ENCODE measurements at places on chromosomes 13 and 19.

GRCh38 chr13:108195146-108195545 lies 20.2 kb downstream of the LIG4 start:
- DNase-seq: no peak

DNA sequence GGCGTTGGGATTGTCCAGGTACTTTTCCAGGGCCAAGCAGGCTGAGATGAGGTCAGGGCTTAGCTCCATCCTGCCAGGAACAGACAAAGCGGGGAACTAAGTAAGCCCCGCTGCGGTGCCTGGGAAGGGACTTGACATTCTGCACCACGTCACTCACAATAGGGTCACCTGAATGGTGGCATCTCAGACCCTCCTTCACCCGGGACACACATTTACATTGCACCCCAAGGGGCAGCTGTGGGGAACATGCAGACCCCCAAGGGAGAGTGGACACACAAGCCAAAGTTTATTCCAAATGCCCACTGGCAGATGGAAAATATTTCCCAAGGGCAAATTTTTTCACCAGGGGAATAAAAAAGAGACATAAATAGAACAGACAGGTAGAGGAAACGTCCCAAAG lies 20.3 kb upstream of the SPC24 start:
- DNase-seq: no peak

GRCh38 chr19:51107406-51108065 lies 673 bp downstream of the CTU1 start:
- DNase-seq: no peak

DNA sequence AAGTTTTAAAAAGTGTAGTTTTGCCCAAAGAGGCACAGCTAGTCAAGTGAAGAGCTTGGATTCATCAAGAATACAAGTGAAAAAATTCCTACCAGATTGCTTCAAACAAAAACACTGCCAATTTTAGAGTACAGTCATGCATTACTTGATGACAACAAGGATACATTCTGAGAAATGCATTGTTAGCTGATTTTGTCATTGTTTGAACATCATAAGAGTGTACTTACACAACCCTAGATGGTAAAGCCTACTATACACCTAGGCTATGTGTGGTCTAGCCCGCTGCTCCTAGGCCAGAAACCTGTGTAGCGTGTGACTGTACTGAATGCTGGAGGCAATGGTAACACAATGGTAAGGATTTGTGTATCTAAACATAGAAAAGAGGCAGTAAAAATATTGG lies 41.1 kb downstream of the TMTC4 start:
- DNase-seq: no peak

GRCh38 chr19:3357271-3357991 lies 9.0 kb upstream of the NFIC start:
- peak; percentile 72 for DNase-seq

DNA sequence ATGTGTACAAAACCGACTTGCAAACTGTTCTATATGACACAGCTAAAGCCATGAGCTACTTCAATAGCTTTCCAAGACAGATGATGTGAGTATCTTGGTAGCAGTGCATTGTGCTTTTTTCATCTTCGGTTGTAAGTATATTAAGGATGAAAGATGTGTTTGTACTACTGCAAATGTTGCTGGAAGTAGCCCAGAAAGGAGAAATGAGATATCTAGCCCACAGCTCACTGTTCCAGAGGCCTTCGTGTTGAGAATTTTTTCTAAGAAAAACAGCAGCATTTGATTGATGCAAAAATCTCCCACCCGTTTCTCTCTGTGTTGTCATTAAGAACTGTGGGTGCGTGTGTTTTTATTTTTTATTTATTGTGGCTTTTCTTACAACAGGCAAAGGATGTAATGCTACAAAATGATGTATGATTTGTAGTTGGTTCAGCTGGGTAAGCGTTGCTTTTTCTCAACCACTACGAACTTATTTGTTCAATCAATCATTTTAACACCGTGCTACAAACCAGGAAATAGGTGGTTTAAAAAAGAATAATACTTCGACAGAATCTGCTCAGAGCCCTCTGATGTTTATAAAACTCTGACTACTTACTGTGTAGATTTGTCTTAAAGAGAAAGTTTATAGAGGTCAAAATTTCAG lies 41.6 kb upstream of the RFC3 start:
- DNase-seq: no peak

- DNase-seq: no peak
Measured at GRCh38 chr13:80379245-80379644, 38.3 kb upstream of the SPRY2 start.

- DNase-seq: no peak
Measured at GRCh38 chr19:22257381-22257780, 28.9 kb upstream of the ZNF729 start.

- no peak for DNase-seq
Measured at GRCh38 chr13:20222553-20222952, 9.6 kb downstream of the GJB6 start.

DNA sequence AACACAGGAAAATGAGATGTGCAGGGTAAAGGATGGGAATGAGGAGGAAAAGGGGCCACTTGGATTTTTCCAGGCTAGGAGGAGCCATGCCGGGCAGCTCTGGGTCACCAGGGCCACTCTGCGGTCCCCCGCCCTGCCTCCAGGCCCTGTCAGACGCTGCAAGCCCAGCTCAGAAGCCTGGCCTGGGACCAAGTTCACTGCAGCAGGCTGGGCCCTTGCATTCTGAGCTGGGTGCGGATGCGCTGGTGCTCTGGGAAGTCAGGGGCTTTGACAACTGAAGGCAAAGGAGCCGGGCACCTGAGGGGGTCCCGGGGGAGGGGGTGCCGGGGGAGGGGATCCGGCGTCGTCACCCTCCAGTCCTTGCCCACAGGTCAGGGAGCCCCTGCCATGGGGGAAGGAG lies 77.5 kb downstream of the WTIP start:
- no peak for DNase-seq

GRCh38 chr13:90622541-90622940 lies 724.9 kb upstream of the MIR17HG start:
- DNase-seq: no peak

GRCh38 chr13:104854698-104855097 lies 1680.8 kb downstream of the EFNB2 start:
- DNase-seq: no peak

DNA sequence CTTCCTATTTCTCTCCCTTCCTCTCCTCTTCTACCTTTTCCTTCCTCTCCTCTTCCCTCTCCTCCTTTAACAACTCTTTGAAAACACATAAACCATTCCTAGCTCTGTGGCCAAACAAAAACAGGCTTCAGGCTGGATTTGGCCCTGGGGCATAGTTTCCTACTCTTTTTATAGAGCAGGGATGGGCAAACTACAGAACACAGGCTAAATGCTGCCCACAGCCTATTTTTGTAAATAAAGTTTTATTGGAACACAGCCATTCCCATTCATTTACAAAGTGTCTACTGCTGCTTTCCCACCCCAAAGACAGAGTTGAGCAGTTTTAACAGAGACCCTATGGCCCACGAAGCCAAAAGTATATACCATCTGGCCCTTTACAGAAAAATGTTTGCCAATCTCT lies 35.4 kb downstream of the LHFPL6 start:
- DNase-seq: no peak

DNA sequence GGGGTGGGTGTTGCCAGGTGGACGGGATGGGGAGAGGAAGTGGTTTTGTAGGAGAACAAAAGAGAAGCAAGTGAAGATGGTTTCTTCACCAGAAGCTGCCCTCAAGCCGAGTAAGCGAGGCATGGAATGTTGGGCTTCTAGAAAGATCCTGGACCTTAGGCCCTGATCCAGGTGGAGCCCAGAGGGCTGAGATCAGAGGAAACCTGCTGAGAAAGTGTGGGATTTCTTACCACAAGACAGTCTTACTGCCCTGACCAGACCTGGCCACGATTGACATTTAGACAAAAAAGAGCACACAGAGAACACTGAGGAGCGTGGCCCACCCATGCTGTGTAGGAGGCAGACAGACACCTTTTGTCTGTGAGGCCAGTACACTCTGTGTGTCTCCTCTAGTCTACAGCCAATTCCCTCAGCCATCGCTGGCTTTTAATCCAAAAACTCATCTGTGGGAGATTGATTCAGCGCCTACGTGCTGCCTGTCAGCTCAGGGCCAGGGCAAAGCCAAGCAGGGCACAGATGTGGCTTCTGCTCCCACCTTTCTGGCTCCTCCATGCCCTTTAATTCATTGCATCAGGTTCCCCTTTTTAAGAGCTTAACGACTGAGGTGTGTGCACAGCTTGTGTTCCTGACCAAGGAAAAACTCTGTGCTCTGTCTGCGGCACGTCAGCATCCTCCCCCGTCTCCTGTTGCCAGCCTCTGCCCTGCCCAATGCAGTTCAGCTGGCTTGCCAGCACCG lies 123.3 kb downstream of the AKAP11 start:
- no peak for DNase-seq

DNA sequence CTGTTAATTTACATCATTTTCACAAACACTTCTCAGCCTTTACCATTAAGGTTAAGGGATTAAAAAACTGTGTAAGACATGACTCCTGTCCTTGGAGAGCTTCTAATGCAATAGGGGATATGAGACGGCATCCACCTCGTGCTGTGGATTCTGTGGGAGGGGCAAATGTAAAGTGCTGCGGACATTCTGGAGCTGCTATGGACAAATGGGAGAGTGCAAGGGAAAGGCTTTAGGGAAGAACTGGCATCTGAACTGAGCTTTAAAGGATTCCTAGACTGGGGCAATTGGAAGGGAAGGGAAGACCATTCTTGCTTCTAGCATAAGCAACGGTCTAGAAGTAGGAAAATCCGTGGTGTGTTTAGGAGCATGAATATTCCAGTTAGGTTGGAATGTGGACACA lies 31.4 kb downstream of the CDADC1 start:
- DNase-seq: no peak

GRCh38 chr19:9793071-9793591 lies 24.6 kb upstream of the ZNF846 start:
- DNase-seq: peak; percentile 49

- no peak for DNase-seq
Measured at GRCh38 chr19:12833418-12833737, 1.0 kb downstream of the RTBDN start.

DNA sequence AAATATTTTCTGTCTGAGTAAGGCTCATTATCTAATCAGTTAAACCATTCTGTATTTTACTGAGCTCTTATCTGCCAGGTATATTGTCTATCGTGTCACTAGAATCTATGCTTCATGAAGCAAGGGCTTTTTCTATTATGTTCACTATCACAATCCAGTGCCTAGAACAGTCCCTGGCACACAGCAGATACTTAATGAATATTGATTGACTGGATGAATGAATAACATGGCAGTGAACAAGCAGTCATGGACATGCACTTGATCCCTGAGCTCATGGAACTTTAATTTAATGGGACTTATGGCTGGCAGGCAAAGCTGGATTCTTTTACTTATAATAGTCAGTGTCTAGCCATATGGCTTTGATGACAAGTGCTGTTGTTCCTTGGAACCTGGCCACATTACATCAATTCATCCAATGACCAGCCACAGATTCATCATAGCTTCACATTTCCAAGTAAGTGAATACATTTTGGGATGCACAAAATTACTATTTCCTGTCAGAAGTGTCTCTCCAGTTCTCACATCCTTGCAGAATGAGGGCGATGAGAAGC lies 214.8 kb downstream of the COG6 start:
- DNase-seq: no peak

- DNase-seq: no peak
Measured at GRCh38 chr19:27909185-27909840, 1303.6 kb downstream of the UQCRFS1 start.

- no peak for DNase-seq
Measured at GRCh38 chr13:50114961-50115360, 99.7 kb downstream of the KCNRG start.

DNA sequence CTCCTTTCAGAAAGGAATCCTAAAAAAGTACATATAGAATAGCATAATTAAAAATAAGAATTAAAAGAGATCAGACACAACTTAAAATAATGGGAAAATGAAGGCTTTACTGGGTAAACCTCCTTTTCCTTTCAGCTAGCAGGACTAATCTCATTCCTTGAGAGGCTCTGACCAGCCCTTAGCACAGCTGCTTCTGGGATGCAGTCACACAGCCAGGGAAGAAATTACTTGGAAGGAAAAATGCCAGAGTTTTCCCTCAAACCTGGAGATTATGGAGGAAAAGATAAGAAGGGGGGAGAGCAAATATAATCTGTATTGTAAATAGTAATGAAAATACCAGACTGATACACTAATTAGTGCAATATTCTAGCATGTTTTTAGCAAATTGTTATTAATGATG lies 91.8 kb downstream of the LRCH1 start:
- no peak for DNase-seq

GRCh38 chr13:46951516-46951915 lies 54.7 kb upstream of the HTR2A start:
- no peak for DNase-seq

- DNase-seq: no peak
Measured at GRCh38 chr19:23002690-23003422, at the start of gene ZNF728. ZNF728 (minus strand) TSS chr19:23003176; CDS start chr19:23003030, 146 bp downstream.

DNA sequence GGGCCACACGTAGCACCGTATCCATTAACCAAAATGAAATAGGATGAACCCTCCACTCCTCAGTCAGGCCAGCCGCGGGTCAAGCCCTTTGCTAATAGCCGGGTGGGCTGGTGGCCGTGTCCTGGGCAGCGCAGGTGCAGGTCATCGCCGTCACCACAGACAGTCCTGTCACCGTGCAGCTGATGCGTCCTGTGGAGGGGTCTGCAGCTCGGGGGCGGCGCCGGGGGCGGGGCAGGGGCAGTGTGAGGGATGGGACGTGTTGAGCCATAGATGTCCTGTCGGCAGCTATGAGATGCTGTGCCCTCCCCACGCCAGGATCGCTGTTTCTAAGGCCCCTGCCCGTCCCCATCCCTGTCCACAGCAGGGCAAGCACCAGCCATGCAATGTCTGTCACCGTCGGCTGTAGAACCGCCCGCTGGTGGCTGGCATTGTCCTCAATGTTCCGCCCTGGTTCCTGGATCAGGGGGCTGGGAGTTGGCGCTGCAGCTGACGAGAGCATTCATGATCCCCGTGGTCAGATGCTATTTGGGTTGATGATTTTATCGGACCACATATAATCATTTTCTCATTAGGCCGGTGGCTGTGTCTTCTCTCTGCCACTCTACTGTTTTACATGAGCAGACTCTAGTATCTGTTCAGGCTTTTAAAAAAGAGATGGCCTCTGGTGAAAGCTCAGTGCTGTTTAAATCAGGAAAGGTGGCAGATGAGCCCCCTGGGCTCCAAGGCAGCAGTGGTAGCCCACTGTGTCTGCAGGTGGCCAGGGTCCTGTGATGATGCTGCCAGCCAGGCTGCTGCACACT lies 126.1 kb downstream of the KDM4B start:
- DNase-seq: no peak

DNA sequence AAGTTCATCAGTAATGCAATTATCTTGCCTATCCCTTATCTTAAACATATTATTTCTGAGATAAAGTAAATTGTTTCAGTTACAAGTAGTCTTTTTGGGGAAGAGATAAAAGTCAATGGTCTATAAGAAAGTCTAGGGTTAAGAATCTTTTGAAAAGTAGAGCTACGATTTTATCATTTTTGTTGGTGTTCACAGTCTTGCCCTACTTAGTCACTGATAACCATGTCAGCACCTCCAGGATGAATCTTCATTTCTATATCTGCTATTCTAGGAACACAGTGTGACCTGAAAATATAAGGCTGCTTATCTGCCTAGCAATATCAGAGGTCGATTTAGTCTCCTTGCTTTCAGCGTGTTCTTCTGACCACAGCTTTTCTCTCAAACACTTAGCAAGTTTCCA lies 1676.5 kb upstream of the PRR20A start:
- no peak for DNase-seq

- no peak for DNase-seq
Measured at GRCh38 chr13:70297189-70297616, 189.0 kb upstream of the KLHL1 start.

GRCh38 chr19:17468302-17469091 lies 1.8 kb upstream of the SLC27A1 start:
- DNase-seq: no peak
